ENCODE measurements at places on chromosomes 5 and 9. TPM values are rescaled to one million over a fixed set of nuclear protein-coding genes. Genes with fewer than 3 reads are reported as not detected.
A peak's percentile ranks its signal among the peaks of the same experiment; 100 is the strongest.

The TRPM6 gene
- not detected for total RNA-seq

GRCh38 chr5:162811071-162811470, 626.3 kb upstream of the CCNG1 start:
- DNase-seq: no peak

GRCh38 chr9:96331236-96331947, 29.4 kb upstream of the HSD17B3 start:
- DNase-seq: no peak

DNA sequence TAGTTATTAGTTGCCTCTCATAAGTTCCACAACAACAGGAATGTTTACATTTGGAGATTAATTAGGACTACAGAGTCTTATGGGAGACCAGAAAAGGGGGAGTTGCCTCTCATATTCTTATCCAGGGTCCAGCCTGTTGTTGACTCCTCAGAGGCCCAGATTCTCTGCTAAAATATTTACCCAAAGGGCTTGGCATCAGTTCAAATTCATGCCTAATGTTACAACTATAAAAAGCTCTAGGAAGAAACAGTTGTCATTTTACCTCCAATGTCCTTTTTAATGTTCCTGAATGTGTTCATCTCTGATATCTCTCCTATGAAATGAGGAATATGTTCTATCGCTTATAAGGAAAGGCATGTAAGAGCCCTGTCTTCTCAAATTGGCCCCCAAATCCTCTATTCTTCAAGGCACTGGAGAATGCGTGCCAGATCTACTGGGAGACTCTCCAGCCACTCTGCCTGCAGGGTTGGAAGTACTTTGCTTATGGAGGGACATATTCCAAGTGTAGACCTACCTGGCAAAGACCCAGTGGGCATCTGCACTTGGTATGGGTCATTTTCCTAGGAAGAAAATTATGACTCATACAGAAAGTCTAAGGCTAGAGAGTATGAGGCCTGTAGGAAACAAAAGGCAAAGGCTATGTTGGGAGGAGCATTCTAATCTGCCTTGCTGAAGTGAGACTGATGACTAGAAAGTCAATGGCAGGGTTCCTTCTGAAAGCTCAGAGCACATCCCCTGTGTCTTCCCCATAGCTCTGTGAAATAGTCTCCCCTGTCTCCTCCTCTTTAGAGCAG, 192.6 kb downstream of the ESM1 start:
- DNase-seq: no peak

DNA sequence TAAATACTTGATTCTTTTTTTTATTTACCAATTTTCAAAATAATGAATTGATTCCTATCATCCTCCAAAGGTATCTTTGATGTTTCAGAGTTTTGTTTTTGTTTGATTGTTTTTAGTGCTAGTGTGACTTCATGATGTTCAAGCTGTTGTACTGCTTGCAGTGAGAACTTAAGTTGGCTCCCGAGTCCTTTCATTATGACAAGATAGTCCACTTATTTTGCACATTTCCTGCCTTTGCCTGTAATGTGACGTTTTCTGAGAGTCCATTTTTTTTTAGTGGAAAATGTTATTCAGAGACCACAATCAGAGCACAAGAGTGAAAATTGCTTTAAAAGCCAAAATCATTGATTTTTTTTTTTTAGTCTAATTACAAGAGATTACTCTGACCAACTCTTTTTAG, 60.1 kb upstream of the FCHO2 start:
- peak; percentile 6 for DNase-seq

The PCDHB9 gene
- total RNA-seq: not detected

DNA sequence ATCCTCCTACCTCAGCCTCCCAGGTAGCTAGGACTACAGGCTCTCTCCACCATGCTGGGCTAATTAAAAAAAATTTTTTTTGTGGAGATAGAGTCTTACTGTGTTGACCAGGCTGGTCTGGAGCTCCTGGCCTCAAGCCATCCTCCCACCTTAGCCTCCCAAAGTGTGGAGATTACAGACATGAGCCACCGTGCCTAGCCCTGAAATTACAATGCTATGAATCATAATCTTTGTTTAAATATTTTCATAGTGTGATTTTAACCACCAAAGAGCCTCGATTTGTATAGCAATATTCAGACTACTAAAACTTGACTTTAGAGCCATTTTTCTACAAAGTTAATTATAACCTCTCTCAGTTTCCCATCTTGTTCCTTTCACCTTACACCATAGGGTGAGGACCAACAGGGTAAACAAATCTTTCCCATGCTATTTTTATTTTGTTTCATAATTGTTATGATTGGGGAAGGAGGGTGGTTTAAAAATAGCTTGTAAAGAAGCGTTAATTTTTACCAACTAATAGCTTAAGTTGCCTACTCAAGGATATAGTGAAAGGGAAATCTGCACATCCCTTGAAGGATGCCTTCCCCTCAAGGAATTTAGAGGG, 32.7 kb downstream of the UBE2D2 start:
- no peak for DNase-seq

The MAMDC4 gene
- total RNA-seq: 15.9 TPM

DNA sequence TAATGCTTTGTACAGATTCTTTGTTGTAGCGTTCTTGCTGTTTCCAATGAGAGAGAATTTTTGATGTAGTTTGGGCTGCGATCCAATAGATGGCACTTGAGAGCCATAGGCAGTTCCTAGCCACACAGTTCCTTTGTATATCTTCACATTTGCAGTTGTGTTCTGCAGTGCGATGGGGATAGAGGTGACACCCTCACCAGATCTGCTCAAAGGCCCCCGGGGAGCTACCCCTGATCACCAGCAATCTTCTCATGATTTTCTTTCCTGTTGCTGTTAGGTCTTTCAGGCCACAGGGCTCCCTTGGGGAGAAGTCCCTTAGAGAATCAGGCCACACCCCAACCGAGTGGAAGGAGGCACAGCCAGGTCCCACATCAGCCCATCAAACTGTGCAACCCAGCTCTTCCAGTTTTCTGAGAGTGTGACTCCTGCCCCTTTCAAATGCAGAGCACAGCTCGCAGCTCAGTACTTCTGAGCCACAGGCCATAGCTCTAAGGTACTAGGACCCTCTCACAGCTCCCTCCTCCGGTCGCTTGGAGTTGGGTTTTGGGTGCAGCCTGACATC, 353.7 kb downstream of the SLCO4C1 start:
- peak; percentile 5 for DNase-seq

The FOXD4L4 gene
- not detected for total RNA-seq

GRCh38 chr5:177445917-177446199, 756 bp upstream of the PRR7 start:
- no peak for DNase-seq

GRCh38 chr5:77824981-77825380, 48.8 kb upstream of the TBCA start:
- no peak for DNase-seq

The LAMC3 gene
- 0.69 TPM for total RNA-seq

GRCh38 chr5:4513381-4513780, 626.7 kb upstream of the ADAMTS16 start:
- DNase-seq: no peak

DNA sequence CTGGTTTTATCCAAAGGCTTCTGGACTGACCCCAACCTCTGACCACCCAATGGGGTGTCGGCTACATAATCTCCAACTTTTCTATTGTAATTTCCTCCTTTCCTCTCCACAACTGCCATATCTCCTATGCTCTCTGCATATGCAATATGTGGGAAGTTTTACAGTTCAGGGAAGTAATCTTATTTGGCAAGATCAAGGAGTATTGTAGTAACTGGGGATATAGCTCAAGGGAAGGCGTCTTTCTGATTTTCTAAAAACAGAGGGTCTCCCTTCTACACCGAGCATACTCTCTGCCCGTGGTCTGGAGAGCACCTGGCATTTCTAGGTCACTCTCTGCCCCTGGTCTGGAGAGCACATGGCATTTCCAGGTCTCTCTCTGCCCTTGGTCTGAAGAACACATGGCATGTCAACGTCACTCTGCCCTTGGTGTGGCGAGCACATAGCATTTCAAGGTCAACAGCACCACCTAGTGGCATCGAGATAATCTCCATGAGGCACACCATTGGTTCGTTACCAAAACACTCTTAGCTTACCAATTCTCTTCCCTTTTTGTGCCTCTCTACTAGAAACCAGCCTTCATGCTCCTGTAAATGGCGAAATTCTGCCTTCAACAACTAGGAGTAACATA, 616.4 kb upstream of the NUDT12 start:
- DNase-seq: peak; percentile 32

GRCh38 chr5:23684103-23684502, 176.7 kb downstream of the PRDM9 start:
- no peak for DNase-seq

DNA sequence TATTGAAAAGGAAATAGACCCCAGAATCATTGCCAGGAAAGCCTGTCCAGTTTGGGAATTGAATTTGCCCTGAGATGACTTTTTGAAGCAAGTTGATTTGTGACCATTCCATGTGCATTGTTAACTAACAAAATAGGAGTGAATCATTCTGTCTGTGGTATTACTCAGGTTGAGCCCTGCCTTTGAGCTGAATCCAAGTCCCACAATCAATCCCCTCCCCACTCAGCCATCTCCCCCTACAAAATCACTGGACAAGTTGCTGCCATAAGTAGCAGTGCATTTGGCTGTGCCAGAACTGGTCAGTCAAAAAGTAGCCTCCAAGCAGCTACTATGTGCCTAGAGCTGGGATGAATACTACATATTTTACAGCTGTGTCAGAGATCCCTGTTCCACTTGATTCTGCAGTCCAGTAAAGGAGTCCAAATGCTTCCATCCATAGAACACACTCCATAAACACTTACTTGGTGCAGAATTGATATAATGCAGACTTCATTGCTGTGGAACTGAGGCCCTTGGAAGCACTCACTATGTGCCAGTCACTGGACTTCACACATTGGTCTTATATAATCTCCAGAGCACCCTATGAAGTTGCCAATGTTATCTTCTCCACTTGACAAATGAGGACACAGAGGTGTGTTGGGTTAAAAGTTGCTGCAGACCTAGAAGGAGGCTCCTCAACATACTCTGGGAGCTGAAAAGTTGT, 96.1 kb downstream of the ZNF462 start:
- DNase-seq: no peak

The LEAP2 gene
- 1.8 TPM for total RNA-seq

DNA sequence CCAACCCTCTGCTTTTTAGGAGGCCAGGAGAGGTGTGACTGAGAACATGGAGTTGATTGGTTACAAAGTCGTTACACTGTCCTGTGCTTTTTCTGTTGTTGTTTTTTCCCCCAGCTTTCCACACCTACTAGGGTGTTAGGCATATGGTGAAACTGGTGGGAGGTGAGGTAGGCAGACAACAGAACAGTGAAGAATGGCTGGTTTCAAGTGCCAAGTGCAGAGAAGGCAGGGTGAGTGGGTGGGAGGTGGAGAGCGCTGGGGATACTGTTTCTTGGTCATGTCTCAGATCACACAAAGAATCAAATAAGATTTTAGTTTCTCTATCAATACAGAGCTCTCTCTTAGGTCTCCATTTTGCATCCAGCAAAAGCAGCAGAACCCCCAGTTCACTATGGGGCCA, 2.2 kb upstream of the SPTAN1 start:
- peak; percentile 61 for DNase-seq

The PLEKHG4B gene
- not detected for total RNA-seq

DNA sequence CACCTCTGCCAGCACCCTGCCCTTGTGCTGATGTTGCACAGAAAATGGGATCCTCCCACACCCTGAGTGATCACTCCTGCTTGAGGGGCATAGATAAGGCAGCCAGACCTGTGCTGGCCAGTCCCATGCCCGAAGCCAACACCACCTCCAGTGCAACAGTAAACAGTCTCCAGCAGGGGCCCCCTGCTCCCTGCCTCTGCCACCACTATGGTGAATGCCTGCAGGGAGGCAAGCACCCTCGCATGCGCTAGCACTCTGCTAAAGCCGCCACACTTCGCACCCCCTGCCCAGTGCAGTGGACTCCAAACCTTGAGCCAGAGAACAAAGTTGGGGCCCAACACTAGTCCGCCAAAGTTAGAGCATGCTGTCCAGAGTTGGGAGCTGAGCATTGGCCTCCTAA, 118.7 kb downstream of the PJA2 start:
- DNase-seq: no peak

- no peak for DNase-seq
Observed at GRCh38 chr9:96483733-96484390, 33.9 kb downstream of the HABP4 start.

- DNase-seq: no peak
Observed at GRCh38 chr5:144144956-144145751, 25.3 kb downstream of the YIPF5 start.

The PDCD1LG2 gene
- total RNA-seq: not detected

The LRRC70 gene
- 1.0 TPM for total RNA-seq

The SLC6A18 gene
- not detected for total RNA-seq

GRCh38 chr5:151034422-151035379, 14.3 kb downstream of the GPX3 start:
- no peak for DNase-seq

GRCh38 chr9:96758845-96759673, 18.8 kb downstream of the ZNF510 start:
- no peak for DNase-seq

The EQTN gene
- total RNA-seq: not detected

- DNase-seq: no peak
Observed at GRCh38 chr9:96140296-96141127, 161.5 kb downstream of the HSD17B3 start.

DNA sequence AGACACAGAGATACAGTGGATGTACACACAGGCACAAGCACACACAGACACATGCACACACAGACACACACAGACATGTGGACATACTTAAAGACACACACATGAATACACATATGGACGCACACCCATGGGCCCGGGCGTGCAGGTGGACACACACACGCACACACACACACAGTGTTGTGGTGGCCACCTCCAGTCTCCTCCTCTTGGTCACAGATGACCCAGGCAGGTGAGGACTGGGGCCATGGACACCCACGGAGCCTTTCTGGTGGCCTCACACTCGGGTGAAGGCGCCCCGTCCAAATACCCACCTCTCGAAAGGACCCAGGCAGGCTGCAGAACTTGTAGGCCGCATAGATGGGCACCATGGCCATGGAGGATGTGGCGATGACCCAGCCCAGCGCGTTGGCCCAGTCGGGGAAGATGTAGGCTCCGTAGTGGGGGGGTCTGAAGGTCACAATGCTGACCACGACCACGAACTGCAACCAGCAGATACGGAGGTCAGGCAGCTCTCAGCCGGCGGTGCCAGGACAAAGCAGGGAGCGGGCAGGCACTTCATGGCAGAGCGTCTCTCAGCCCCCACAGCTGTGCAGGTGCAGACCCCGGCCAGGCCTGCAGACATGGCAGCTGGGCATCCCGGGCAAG, 42.5 kb downstream of the SLC6A3 start:
- no peak for DNase-seq

The ZDHHC12 gene
- total RNA-seq: 50.9 TPM

The ALDH7A1 gene
- total RNA-seq: 10.3 TPM

GRCh38 chr9:27633764-27634163, 60.5 kb upstream of the C9orf72 start:
- DNase-seq: no peak

Measured in activated naive CD4-positive, alpha-beta T cell treated with anti-CD3 and anti-CD28 coated beads for 36 hours (primary cell).